ENCODE measurements at places on chromosomes 11 and 22.
A peak's percentile ranks its signal among the peaks of the same experiment; 100 is the strongest.

DNA sequence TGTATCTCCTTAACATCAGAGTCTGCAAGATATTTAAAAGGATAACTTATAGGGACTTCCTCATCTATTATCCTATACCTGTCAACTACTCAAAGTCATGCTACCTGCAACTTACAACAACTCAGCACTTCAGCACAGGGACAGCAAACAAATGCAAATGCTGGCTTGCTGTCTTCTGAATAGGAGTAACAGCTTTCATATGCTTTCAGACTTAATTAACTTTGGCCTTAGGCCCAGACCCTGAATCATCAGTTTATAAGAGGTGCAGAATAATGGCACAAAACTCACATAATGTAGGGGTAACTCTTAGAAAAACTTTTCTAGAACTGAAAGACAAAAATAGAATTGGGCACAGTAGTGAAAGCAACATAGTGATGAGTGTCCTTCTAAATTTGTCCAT lies 953.4 kb downstream of the DLG2 start:
- no peak overlapping the region for H3K27ac ChIP-seq
- H3K36me3 ChIP-seq: no peaks in the 10 kb centered on the region
- H3K27me3 ChIP-seq: no peaks in the 10 kb centered on the region

DNA sequence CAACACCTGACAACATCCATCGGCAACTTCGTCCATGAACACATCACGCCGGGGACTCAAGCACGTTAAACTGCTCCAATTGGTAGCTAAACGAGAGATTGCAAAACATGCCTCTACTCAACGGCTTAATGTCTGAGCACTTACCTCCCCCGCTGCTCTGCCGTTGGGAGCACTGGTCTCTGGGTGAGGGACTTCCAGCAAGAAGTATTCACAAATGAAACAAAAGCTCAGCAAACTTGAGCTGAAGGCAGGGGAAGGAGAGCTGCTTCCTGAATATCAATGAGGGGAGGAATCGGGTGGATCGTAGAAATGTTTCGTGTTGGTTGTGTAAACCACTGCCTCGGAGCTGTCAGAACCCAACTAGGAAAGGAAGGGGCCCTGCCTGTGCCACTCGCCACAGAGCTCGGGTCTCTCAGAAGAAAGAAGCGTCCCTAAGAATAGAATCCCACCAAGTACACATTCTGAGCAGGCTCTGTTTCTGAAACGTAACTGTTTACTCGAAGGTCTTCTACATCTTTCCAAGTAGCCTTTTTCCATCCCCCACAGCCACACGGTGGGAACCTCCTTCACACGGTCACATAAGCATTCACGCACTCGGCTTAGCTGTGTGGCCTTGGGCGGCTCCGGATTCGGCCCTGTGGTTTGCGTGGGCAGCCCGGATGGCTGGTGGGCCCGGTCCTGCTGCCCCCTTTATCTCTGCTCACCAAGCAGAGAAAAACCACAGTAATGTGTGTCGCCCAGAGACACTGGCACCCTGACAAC lies at the start of gene MLC1:
Gene MLC1 (minus strand): TSS at position 216 of the 762 bp plus-strand sequence. CDS start 524 bp downstream, outside the sequence.
- no peak for DNase-seq
- no peaks in the 10 kb centered on the region for H3K4me1 ChIP-seq
- H3K4me3 ChIP-seq: no peak within 1 kb of the TSS

- DNase-seq: no peak
- H3K4me1 ChIP-seq: peaks cover 11% of the 10 kb centered on the region
- no peaks in the 10 kb centered on the region for H3K36me3 ChIP-seq
- H3K4me3 ChIP-seq: no peak overlapping the region
Observed at GRCh38 chr11:59857439-59858434, 8.6 kb downstream of the TCN1 start.

- 0 out of 2 replicates have a peak overlapping the region, but pooled peaks have one; percentile 28 for H3K27ac ChIP-seq
- H3K27me3 ChIP-seq: no peaks in the 10 kb centered on the region
- no peak overlapping the region for H3K4me3 ChIP-seq
- DNase-seq: no peak
- H3K4me1 ChIP-seq: peaks cover 8% of the 10 kb centered on the region
Observed at GRCh38 chr11:78886616-78887015, 312.0 kb upstream of the NARS2 start.

GRCh38 chr22:38930512-38930911 lies 26.9 kb upstream of the APOBEC3A start:
- no peak for DNase-seq
- H3K4me1 ChIP-seq: 0 out of 2 replicates have a peak, but pooled peaks cover under 1% of the 10 kb centered on the region
- H3K4me3 ChIP-seq: no peak overlapping the region
- no peaks in the 10 kb centered on the region for H3K36me3 ChIP-seq
- H3K27ac ChIP-seq: no peak overlapping the region
- no peaks in the 10 kb centered on the region for H3K27me3 ChIP-seq

Measured in SK-N-SH (cell line).